ENCODE measurements at places on chromosomes 2 and 18.

GRCh38 chr2:12167525-12168317 lies 421.3 kb downstream of the LPIN1 start:
- no peak for DNase-seq

GRCh38 chr2:235026649-235027557 lies 75.1 kb downstream of the SH3BP4 start:
- DNase-seq = no peak

- no peak for DNase-seq
These were observed 184.6 kb downstream of the ZFP36L2 start for GRCh38 chr2:43041661-43042360.

DNA sequence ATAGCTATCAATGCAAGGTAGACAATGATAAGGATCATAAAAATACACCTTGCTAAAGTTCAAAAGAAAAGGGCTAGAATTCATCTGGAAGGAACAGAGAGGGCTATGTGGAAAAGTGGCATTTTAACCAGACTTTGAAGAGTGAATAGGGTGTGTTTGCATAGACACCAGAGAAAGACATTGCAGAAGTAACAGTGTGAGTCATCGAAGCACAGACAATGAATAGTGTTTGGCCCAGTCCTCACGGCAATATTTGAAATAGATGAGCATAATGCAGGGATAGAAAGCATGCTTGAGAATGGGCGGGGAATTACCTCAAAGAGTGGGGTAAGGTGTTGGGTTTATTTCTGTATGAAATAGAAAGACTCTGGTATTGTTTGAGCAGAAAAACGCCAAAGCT lies 24.2 kb downstream of the MYT1L start:
- DNase-seq = no peak

GRCh38 chr2:239391286-239392071 lies 9.3 kb downstream of the HDAC4 start:
- no peak for DNase-seq

All from CD4-positive, alpha-beta T cell treated with Interleukin-12 subunit alpha and Interleukin-12 subunit beta, for 1 hour (primary cell).